ENCODE measurements at places on chromosomes 5 and 9.

DNA sequence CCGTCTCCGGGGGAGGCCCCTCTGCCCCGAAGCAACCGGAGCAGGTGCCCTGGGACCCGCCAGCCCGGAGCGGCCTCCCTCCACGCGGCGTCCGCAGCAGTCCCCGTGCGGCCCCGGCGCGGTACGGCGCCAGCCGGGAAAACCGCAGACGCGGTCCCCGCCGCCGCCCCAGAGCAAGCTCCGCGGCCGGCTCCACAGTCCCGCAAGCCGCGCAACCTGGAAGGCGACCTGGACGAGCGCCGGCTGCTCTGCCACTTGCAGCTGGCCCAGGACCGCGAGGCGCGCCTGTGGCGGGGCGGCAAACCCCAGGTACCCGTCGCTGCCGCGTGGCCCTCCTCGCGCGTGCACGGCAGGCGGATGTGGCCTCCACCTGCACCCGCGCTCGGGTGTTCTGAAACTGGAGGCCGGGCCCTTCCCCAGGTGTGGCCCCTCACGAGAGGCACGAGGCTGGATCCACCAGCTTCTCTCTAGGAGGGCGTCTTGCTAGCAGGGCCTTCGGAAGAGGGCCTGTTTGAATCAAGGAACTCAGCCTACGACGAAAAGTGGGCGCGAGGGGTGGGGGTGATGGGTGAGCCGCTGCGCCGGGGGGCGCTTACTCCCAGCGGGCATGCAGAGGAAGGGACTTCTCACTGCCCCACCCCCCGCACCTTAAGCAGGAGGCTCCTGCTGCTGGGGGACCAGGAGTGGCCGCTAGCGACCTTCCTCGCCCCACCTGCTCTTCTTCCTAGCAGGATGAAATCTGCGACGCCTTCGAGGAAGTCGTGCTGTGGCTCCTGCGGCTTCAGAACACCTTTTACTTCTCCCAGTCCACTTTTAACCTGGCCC lies 602 bp downstream of the CCNI2 start:
- DNase-seq: peak; percentile 33

DNA sequence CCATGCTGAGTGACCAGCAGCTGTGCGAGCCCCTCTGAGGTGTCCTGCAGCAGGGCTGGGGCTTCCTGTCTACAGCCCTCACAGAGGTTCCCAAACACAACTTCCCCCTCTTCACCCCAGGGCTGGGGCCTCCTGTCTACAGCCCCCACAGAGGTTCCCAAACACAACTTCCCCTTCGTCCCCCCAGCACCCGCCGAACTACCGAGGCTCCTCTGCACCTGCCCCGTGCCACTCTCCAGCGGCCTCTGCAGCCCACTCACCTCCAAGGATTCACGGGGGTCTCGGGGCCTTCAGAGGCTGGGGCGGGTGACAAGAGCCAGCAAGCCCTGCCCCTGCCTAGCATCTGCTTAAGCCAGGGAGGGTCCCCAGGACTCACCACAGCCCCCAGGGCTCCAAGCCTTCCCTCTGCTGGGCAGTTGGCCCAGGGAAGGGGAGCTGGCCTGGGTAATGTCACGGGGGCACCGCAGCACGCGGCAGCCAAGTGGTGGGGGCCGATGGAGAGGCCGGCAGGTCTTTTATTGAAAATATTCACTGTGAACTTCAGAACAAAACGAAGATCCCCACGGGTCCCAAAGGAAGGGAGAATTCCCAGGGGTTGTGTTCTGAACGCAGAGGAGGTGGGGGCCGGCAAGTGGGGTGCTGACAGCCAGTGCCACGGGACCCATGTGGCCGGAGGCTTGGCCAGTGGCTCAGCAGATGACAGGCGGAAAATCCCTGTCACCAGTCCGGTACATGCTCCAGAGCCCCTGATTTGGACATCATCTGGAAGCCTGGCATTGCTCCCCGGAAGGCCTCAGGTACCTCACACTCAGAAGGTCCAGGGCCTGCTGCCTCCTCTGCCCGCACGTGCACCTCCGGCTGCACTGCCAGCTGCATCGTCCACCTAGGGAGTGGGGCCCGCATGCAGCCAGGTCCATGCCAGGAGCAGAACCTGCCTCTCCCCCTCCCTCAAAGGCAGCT lies 125.3 kb downstream of the ADAMTS2 start:
- no peak for DNase-seq

- no peak for DNase-seq
Measured at GRCh38 chr5:180988592-180988991, at the start of gene BTNL3. Gene BTNL3, plus strand, starts transcription at chr5:180988846. Its CDS starts 183 bp downstream, at chr5:180989029.

DNA sequence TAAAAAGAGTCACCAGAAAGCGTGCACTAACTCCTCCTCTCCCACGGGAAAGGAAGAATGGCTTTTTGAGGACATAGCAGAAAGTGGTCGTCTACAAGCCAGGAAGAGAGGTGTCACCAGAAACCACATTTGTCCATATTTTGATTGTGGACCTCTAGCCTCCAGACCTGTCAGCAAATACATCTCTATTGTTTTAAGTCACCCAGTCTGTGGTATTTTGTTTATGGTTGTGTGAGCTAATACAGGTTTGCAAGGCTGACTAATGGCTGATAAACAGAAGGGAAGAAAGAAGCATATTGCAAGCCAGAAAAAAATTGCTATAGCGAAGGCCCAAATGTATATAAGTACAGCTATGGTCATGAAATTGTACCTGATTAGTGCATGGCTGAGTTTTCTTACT lies 21.4 kb downstream of the WDR70 start:
- no peak for DNase-seq

DNA sequence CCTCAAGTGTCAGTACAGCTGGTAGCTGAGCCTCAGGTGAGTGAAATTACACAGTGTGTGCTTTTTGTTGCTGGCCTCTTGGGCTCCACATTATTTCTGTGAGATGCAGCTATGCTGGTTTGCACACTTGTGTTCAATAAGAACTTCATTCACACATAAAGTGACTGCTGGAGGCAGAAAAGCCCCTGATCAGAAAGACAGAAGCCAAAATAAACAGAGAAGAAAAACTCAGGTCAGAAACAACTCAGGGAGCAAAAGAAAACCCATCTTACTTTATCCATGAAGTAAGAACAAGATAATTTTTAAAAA lies 15.1 kb downstream of the PNPLA7 start:
- DNase-seq: no peak

- DNase-seq: no peak
Measured at GRCh38 chr5:57753446-57753845, 270.8 kb upstream of the ACTBL2 start.

GRCh38 chr5:152288917-152289595 lies 116.0 kb downstream of the NMUR2 start:
- no peak for DNase-seq

GRCh38 chr9:127863191-127863621 lies 8.7 kb upstream of the ENG start:
- DNase-seq: no peak

GRCh38 chr9:114016101-114016500 lies 62.0 kb downstream of the AMBP start:
- no peak for DNase-seq

DNA sequence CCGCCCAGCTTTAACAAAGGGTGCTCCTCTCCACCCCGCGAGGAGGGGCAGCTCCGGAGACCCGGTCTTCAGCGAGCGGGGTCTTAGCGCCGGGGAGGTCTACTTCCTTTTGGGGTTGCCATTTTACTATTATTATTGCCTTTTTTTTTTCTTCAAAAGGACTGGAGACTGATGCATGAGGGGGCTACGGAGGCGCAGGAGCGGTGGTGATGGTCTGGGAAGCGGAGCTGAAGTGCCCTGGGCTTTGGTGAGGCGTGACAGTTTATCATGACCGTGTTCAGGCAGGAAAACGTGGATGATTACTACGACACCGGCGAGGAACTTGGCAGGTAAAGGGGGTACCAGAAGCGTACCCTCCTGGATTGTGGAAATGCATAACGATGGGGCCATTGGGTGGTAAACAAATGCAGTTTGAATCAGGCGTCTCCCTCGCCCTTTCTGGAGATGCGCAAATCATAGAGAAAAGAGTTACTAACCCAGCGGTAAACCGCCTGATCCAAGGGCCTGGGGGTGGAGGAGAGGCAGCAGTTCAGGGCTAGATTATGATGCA lies 1.2 kb downstream of the DAPK1 start:
- no peak for DNase-seq

GRCh38 chr9:105646879-105647594 lies 15.2 kb upstream of the TAL2 start:
- DNase-seq: no peak

DNA sequence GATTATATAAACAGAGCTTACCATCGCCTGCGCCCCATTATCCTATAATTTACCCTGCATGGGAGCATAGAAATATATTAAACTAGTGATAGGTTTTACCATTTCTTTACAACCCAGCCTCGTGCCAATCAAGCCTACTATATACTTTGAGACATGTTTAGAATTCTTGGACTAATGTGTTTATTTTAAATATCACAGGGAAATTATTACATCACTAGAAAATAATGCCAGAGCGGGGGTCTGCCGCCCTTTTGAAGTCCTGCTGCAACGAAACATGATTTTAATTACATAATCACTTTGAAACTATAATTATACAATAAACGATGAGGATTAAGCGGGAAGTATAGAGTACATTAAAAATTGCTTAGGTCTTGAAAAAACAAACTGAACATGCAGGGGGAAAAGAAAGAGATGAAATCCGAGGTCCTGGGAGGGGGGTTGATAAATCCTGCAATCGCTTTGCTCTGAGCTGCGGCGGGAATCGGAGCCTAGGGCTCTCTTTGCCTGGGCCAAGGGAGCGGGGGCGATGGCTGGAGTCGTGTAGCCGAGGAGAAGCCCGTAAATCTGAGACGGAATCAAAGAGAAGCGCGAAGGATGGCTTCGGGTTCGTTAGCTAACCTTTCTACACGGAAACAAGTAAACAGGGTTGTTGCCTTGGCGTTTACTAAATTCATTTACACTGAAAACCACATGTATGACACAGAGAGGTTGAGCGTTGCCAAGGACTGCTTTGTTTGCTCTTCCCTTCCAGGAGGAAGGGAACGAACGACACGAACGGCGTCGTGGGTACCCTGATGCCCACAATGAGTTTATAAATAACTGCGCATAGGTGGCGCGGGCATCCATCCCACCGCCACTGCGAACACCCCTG lies 127.6 kb downstream of the TMEM174 start:
- no peak for DNase-seq

DNA sequence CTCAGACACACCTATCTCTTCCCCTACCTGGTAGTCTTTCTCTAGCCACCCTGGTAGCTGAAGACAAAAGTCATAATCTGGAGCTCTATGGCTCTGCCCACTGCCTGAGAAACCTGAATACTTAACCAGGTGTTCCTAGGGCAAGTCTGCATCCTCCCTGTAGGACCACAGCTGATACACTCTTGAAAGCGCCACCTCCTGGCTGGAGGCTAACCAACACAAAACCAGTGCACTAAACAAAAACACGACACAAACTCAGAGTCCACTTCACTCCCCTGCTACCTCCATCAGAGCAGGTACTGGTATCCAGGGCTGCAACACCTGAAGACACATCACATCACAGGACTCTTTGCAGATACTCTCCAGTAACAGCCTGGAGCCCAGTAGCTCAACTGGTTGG lies 84.6 kb upstream of the ANXA1 start:
- DNase-seq: no peak

DNA sequence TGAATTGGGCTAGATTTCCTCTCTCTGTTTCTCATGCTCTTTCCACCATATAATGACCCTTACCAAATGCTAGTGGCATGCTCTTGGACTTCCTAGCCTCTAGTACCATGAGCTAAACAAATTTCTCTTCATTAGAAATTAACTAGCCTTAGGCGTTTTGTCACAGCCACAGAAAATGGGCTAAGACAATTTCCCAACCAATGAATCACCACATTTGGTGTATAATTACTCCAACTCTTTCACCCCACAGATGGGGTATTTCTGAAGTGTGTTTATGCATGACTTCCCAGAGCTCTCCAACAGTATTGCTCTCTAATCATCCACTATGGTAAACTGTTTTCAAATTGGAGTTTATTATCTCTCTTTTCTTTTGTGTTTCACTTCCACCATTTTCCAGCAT lies 1041.1 kb upstream of the COX7C start:
- no peak for DNase-seq

DNA sequence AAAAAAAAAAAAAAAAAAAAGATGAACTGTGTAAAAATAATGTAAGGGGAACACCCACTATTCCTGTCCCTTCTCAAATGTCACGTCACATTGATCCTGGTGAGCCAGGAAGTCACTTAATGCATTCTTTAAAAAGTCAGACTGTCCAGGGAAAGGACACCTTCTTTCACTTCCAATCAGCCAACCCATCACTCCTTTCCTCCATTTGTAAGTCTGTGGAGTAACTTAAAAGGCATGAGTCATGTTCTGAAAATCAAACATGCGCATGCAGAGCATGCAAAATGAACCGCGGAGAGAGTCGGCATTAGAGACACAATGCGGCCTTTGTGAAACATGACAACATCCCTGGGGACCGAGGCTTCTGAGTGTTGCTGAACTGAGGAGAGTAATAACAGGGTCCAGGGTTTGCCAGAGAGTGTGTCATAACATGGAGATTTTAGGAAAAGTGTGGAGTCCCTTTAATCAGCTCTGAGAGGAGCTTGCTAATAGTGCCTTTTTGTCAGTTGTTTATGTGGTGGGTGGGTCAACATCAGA lies 77.6 kb upstream of the SEMA6A start:
- DNase-seq: no peak

DNA sequence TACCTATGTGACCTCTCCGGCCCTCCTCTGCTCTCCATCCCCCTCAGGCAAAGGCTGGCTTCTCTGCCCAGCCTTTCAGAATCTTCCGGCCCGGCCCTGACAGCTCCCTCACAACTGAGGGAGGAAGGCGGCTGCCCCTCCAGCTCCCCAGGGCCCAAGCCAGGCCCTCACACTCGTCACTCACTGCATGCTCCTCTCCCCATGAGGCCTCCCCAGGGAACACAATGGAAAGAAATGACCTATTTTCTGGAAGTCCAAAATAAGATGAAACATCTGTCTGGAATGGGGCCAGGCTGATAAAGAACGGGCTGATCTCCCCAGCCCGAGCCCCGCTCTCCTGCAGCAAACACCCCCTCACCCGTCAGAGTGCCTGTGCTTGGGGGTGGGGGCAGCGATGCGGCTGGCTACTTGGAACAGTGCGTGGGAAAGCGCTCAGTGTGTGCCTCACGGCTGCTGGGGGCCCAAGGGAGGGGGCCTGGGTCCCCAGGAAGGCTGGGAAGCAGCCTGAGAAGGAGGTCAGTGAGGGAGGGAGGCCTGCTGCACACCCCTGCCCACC lies 11.3 kb downstream of the PDGFRB start:
- DNase-seq: no peak

DNA sequence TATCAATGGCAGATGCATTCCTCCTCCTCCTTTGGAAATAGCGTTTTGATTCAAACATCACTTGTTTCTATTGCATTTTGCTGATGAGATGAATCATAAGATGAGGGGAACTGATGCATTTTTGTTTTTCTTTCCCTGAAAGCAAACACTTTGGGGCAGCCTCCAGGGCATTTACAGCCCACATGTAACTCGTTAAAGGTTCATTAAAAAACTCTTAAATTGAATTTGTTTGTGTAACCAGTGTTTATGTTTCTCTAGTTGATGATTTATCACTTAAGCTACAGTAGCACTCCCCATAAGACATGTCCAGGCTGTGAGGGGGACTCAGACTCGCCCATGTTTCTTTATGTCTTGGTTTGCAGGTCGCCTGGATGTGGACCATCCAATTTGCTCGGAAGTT lies 246.1 kb upstream of the ANKH start:
- DNase-seq: no peak

- DNase-seq: no peak
Measured at GRCh38 chr9:27037499-27037898, 32.0 kb upstream of the LRRC19 start.

- DNase-seq: no peak
Measured at GRCh38 chr9:101418518-101419430, 16.8 kb downstream of the ALDOB start.

GRCh38 chr9:4714266-4715016 lies 26.6 kb downstream of the AK3 start:
- DNase-seq: no peak

GRCh38 chr5:88885002-88885401 lies 2.0 kb upstream of the MEF2C start:
- DNase-seq: no peak
